ENCODE measurements at places on chromosomes 6 and 20.
A peak's percentile ranks its signal among the peaks of the same experiment; 100 is the strongest.

DNA sequence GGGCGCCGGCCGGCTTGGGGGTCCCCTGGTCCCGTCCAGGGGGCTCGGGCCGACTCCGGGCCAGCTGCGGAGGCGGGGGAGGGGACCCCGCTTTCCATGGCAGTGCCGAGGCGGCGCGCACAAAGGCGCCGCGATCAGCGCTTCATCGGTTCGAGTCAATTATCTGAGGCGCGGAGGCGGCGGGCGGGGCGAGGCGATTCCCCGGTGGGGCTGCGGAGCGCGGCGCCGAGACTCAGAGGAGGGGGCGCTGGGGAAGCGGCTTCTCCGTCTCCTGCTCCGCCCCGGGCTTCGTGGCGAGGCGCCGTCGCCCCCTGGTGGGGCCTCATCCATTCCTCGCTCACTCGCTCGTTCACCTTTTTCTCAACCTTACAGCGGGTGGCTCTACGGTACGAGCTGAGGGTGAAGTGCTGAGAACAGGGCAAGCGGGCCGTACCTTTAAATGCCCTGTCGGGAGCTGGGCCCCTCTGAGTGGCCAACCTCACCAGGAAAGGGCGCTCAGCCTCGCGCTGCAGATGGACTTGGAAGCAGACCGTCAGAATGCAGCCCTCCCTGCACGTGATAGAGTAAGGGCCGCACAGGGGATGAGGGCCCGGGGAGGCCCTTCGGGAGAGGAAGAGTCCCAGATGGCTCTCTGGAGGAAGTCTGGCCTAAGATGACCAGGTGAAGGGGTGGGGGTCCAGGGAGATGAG lies 39.9 kb downstream of the SLC52A3 start:
- DNase-seq = peak; percentile 41

- DNase-seq = no peak
Observed at GRCh38 chr6:82211326-82211725, 36.2 kb downstream of the IBTK start.

GRCh38 chr20:32439132-32439829 lies 81.2 kb downstream of the ASXL1 start:
- no peak for DNase-seq

DNA sequence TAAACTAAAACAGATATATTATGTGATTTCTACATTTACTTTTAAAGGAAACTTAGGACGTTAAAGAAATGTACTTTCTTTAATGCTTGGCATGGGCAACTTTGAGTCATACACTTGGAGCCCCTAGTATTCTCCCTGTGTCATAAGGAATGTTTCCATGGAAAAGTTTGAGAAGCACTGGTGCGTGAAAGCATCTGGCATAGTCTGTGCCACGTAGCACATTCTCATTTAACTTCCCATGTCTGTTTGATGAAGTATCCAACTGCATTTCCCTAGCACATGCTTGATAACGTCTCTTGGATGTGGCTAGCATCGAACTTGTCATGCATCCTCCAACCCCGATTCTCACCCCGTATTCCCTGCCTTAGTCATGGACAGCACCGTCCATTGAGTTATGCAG lies 172.0 kb downstream of the TBC1D7 start:
- no peak for DNase-seq

Measured in CD8-positive, alpha-beta T cell (primary cell).